HTR-8/SVneo (cell line): ENCODE measurements at places on chromosomes 1 and 21.

GRCh38 chr1:45304311-45305081, 22.2 kb upstream of the HPDL start:
- DNase-seq = no peak

GRCh38 chr1:156394835-156395461, 25.9 kb downstream of the RHBG start:
- no peak for DNase-seq

GRCh38 chr1:65717815-65718454, 74.8 kb upstream of the PDE4B start:
- DNase-seq = no peak

DNA sequence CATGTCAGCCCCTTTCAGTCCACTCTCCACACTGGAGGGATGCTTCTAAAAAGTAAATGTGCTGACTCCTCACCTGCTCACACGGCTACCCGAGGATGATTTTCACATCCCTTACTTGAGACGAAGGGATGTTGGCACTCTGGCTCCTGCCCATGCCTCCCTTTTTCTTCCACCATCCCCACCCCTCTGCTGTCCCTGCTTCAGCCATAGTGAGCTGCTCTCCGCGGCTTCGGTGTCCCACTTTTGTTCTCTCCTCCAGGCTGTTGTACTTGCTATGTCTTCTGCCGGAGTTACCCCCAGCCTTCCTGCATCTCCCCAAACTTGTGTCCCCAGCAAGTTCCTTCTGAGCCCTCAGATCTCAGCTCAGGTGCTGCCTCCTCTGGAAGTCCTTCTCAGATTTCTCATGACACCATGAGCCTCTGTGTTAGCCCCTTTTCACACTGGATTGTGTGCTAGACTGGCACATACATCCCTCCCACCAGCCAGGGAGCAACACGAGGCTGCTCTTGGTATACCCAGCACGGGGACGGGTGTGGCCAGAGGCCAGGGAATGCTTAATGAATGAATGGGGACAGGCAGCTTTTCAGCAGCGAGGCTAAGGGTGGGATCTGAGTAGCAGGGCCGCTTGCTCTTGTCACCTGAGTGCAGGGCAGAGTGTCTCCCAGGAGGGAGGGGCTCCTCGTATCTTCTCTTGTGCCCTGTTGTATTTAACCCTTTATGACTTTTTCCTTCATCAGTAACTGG, 1.3 kb downstream of the ACOT11 start:
- DNase-seq = no peak
